SK-MEL-5 (cell line): ENCODE measurements at places on chromosomes 2 and 18. TPM values are rescaled to one million over a fixed set of nuclear protein-coding genes. Genes with fewer than 3 reads are reported as not detected.

SATB2 gene
- total RNA-seq = 5.6 and 7.4 TPM in 2 replicates

DNA sequence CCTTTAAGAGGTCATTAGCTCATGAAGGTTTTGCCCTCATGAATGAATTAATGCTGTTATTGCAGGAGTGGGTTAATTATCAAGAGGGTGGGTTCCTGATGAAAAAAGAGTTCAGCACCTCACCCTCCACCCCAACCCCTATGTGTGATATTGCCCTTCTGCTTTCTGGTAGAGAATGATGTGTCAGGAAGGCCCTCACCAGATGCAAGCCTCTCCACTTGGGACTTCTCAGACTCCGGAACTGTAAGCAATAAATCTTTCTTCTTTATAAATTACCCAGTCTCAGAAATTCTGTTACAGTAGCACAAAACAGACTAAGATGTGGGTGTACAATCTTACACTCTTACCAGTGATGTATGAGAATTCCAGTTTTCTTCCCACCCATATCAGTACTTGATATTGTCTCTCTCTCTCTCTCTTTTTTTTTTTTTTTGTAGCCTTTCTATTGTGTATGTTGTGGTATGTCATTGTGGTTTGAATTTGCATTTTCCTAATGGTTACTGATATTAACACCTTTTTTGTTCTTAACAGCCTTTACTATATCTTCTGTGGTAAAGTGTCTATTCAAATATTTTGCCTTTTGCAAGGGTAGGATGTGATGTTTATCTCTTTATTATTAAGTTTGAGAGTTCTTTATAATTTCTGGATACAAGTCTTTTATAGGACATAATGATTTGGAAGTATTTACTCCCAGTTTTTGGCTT is 10.4 kb upstream of the MAP2 start:
- no peak for DNase-seq

DNA sequence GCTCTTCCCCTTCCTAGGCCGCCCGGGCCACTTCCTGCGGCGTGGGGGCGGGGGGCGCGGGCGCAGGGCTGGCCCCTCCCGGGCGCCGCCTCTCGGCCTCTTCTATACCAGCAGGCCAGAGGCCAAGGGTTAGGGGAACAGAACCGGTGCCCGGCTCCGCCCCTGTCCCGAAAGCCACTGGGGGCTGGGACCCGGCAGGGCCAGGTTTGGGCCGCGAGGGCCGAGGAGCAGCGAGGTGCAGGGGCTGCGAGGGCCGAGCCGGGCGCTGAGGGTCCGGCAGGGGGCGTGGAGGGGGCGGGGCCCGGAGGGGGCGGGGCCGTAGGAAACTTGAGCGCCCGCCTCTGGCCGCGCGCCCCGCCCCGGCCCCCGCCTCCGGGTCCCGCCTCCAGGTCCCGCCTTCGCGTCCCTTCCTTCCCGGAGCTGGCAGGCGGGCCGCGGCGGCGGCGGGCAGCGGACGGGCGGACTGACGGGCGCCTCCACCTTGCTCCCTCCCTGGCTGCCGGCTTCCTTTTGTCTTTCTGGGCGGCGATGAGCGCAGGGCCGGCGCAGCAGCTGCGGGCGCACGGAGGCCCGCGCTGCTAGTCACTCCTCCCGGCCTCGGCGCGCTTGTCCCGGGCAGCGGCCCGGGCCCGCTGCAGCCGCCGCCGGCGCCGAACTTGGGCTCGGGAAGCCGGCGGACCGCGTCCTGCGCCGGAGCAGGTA is at the start of gene HPCAL1:
Gene HPCAL1, plus strand, starts transcription at position 426 of the 702 bp plus-strand sequence. CDS start 116,854 bp downstream, outside the sequence.
- DNase-seq = peak; percentile 83

DNA sequence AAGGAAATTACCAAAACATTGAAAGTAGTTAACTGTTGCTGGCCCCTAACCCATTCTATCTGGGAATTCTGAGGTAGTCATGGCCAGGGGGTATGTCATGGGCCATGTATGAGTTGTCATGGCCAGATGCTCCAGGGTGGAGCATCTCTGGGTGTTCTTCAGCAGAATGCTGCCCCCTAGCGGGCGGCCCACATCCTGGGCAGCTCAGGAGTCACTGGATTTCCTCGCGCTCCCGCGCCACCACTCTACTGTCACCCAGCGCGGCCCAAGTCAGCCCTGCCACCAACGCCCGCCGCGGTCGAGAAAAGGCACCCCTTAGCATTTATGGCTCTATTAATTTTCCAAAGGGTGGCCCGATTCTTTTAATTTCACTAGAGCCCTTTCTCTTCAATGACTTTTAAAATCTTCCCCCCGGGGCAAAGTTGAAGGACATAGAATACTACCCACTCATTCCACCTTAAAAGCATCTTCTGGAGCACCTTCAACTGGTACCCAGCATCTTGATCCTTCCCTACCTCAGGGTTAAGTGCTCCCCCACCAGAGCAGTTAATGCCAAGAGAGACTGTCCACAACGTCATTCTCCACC is 41.6 kb downstream of the PKDCC start:
- peak; percentile 85 for DNase-seq

GRCh38 chr18:6940451-6940850 is 177.1 kb downstream of the LAMA1 start:
- DNase-seq = no peak

ANO7 gene
- total RNA-seq = 0.32 and 0.37 TPM in 2 replicates

- peak; percentile 28 for DNase-seq
Measured at GRCh38 chr2:88656690-88657089, 29.4 kb upstream of the EIF2AK3 start.

DNA sequence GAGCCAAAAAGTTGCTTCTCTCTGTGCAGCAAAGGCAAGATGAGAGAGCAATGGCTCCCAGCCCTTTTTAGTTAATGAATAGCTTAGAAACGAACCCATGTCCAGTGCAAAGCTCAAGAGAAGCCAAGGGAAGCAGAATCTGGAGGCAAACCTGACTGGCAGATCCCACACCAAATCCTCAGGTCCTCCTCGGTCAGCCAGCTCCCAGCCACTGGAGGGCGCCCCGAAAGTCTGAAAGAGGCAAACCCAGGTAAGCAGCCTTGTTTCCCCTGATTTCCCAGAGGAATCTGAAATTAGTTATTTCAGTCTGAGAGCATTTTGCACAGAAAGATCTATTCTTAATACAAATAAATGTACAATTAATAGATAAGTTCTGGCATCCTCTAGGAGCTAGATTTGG is 71.3 kb upstream of the PID1 start:
- peak; percentile 67 for DNase-seq

GRCh38 chr18:5772306-5773105 is 122.8 kb downstream of the TMEM200C start:
- no peak for DNase-seq

TSGA10 gene
- 4.4 and 10.5 TPM in 2 replicates for total RNA-seq

DNA sequence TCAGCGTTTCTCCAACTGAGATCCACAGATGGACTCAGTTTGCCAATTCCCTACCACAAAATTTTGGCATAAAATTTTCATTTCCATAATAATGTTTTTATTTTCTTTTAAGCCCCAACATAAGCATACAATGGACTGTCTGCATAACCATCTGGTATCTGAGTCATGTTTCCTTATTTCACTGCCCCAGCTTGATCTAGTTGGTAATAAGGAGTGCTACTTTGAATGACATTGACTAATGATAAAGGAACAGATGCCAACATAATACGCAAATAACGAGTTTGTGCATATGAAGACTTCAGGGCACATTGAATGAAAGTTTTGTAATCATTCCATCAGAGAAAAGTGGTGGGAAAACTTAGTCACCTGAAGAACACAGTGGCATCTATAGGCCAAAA is 8.8 kb upstream of the MBD2 start:
- DNase-seq = no peak

DNA sequence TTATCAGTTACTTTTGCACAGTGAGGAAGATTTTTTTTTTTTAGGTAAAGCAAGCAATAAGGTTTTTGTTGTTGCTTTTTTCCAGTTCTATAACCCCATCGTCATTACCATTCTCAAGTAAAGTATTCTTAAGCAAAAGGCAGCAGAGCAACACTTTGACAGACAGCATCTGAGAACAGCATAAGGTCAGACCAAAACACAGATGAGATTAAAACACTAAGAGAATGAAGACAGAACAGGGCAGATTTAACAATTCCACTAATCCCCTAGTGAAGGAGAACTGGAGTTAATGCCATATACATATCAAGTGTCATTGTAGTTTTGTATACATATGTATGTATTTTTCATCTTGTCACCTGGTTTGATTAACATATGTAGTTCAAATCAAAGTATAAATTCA is 290.2 kb downstream of the METTL4 start:
- no peak for DNase-seq

FAM210A gene
- total RNA-seq = 124 and 142 TPM in 2 replicates

IL1F10 gene
- total RNA-seq = not detected in 2 replicates

- DNase-seq = no peak
Measured at GRCh38 chr2:86171295-86171694, 24.0 kb downstream of the IMMT start.

RAPGEF4 gene
- total RNA-seq = 4.5 and 5.4 TPM in 2 replicates

- no peak for DNase-seq
Measured at GRCh38 chr2:218814540-218815243, 16.9 kb downstream of the PRKAG3 start.

- DNase-seq = peak; percentile 64
Measured at GRCh38 chr2:224689539-224689938, 26.6 kb downstream of the CCDC195 start.

DCDC2C gene
- not detected in 2 replicates for total RNA-seq

GRCh38 chr2:11537951-11538350 is 4.1 kb downstream of the GREB1 start:
- DNase-seq = no peak

DNA sequence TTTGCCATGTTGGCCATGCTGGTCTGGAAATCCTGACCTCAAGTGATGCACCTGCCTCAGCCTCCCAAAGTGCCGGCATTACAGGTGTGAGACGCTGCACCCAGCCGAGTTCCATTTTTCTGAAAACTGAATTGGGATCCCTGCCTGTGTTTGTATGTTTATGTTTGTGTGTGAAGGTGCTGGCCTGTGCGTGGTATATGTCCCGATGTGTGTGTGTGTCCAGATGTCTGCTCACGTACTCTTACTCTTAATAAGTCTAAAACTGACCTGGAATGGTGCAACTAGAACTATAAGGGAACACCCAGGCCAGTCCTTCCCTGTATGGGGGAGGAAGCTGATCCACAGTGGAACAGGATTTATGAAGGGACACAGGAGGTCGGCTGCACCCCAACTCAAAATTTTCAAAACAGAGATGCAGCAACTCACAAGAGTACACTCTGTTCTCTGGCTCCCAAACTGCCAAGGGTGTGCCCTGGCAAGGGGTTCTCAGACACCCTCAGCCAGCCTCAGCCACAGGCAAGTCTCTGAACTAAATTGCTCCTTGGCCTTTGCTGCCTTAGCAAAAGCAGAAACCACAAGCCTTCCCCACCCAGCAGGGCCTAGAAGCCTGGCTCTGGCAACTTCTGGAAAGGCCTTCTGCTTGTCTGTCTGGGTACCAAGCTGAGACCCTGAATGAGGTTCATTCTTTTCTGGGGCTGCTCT is 36.5 kb downstream of the RHOB start:
- no peak for DNase-seq

- DNase-seq = no peak
Measured at GRCh38 chr2:31060397-31060796, 77.8 kb downstream of the GALNT14 start.

FZD7 gene
- total RNA-seq = 12.7 and 13.2 TPM in 2 replicates

- DNase-seq = no peak
Measured at GRCh38 chr2:1601067-1601412, 143.3 kb downstream of the PXDN start.

- no peak for DNase-seq
Measured at GRCh38 chr2:236833501-236834073, 252.1 kb upstream of the COPS8 start.

DNA sequence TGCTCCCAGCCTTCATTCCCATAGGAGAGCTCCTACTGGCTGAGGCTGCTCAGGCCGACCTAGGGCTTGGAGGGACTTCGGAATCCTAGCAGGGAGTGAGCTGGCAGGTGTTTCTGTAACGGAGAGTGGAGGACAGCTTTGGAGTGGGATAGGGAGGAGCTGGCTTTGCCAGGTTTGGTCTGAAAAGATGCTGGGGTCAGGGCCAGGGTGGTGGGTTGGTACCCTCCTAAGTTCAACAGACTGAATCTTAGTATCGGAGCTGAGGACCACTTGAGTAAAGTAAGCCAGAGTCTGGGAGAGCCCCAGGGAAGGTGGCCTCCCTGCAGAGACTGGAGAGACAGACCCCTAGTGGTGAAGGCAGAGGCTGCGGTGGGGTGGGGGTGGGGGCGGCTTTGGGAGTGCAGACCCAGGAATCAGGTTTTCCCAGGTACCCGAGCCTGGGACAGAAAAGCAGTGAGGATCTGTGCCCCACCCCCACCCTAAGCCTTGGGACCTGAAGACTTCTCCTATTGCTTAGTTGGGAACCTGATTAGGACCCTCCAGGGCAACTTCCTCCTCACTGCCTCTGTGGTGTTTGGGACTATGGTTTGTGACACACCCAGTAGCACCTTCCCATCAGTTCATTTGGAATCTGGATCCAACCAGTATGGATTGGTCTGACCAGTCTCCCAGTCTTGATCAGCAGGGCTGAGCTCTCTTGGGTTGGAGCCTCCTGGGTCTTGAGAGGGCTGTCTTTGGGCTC is 3.0 kb downstream of the CNNM4 start:
- no peak for DNase-seq

SLC16A14 gene
- not detected in 2 replicates for total RNA-seq

GRCh38 chr2:151251012-151251411 is 10.7 kb downstream of the RBM43 start:
- peak; percentile 2 for DNase-seq

DNA sequence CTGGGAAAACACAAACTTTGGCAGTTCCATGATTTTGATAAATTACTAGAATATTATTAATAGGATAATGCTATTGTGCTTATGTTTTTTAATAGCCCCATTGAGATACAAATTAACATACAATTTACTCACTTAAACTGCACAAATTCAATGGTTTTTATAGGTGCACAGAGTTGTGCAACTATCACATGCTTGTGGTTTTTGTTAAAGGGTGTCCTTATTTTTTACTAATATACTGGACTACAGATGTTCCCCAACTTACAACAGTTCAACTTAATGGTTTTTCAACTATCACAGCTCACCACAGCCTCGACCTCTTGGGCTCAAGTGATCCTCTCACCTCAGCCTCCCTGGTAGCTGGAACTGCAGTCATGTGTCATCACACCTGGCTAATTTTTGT is 76.6 kb downstream of the OSBPL1A start:
- no peak for DNase-seq

CLIP4 gene
- total RNA-seq = 68.7 and 73.7 TPM in 2 replicates

DNA sequence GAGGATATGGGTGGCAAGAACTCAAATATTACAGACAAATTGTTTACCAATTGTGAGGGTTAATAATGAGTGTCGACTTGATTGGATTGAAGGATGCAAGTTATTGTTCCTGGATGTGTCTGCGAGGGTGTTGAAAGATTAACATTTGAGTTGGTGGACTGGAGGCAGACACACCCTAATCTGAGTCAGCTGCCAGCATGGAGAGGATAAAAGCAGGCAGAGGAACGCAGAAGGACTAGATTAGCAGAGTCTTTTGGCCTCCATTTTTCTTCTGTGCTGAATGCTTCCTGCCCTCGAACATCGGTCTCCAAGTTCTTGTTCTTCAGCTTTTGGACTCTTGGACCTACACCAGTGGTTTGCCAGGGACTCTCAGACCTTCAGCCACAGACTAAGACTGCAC is 1503.7 kb downstream of the LRP1B start:
- DNase-seq = no peak

COL6A3 gene
- 0.05 and 0.11 TPM in 2 replicates for total RNA-seq

SERPINE2 gene
- total RNA-seq = 108 and 109 TPM in 2 replicates

CNDP1 gene
- total RNA-seq = 0.08 and 0.51 TPM in 2 replicates

FLACC1 gene
- total RNA-seq = 0.85 and 2.4 TPM in 2 replicates

GRCh38 chr2:217331523-217332416 is 471.9 kb upstream of the TNP1 start:
- no peak for DNase-seq

GRCh38 chr2:24054366-24055010 is 4.9 kb downstream of the FKBP1B start:
- no peak for DNase-seq

GRCh38 chr18:59359576-59359952 is 499 bp upstream of the LMAN1 start:
- DNase-seq = no peak

- no peak for DNase-seq
Measured at GRCh38 chr2:10548626-10549025, 100.5 kb upstream of the ODC1 start.
